ENCODE measurements at places on chromosomes 3 and 15.

DNA sequence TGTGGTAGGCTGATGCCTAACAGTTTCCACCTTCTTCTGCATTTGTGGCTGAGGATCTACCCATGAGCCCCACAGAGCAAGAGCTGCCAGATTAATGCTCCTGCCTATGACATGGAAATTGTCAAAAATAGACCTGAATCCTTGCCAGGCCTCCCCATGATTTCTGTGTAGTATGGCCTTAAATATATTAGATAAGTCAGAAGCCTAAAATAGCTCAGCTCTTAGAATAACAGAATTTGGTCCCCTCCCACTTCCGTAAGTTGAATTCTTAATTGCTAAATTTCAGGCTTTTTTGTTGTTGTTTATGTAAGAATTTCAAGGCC lies 129.0 kb downstream of the SERPINI1 start:
- DNase-seq, result no peak

DNA sequence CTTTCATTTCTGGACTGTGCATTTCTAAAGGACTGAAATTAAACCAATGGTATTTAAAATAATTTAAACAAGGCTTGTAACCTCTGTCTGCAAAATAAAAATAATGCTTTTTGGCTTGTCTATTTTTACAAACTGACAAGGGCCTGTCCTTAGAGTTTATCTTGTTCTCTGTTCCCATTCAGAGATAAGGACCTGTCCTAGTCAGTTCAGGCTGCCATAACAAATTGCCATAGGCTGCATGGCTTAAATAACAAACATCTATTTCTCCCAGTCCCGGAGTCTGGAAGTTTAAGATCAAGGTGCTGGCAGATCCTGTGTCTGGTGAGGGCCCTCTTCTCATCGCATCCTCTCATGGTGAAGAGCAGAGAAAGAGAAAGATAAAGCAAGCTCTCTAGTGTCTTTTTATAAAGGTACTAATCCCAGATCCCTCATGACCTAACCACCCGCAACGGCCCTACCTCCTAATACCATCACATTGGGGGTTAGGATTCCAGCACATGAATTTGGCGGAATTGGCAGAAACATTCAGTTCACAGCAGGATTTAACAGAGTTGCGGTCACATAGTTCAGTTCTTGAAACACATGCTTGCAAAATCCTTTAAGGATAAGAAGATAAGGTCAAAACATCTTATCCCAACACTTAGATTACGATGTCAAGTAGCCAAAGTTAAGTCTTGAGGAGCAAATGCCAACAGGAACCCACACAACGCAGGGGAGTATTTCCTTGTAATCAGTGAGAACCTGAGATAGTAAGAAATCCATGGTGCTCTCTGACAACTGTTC lies 17.8 kb downstream of the KBTBD8 start:
- DNase-seq, result no peak

DNA sequence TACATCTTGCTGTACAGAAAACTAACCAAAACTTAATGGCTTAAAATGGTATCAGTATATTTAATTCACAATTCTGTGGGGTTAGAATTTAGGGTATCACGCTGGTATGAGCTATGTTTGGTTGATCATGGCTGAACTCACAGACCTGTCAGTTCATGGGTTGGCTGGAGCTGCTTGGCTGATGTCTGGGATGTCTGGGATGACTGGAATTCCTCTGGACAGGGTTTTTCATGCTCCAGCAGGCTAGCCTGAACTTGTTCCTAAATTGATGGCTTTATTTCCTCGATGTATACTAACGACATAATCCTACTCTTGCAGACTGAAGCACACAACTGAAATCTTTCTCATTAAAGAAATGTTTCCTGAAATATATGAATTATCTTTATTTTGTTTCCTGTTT lies 338.9 kb upstream of the GBE1 start:
- DNase-seq, result no peak

- no peak for DNase-seq
Observed at GRCh38 chr15:100464256-100464655, 64.5 kb downstream of the CERS3 start.

DNA sequence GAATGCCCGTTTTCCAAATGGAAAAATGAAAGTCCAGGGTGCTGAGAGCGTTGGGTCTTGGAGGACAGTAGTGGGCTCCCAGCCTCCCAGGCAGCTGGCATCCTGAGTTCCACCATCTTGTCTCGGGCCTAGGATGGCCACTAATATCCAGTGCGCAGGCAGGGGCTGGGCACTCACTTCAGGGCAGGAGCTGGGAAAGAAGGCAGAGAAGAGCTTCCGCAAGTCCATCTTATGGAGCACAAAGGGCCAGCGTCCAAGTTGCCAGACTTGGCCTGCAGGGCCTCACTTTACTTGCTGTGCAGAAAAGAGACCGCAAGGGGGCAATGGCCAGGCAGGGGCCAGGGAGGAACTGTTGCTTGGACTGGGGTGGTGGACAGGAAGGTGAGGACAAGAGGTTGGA lies 46.1 kb downstream of the IQSEC1 start:
- DNase-seq, result no peak
